Left lobe of liver (tissue), 2 donors: ENCODE measurements at places on chromosomes 1 and 21. TPM values are rescaled to one million over a fixed set of nuclear protein-coding genes. Genes with fewer than 3 reads are reported as not detected.

MMEL1 gene
- not detected for total RNA-seq

CYP4Z1 gene
- total RNA-seq, result 0.55 TPM

GJA5 gene
- 1.1 TPM for total RNA-seq

CD53 gene
- 9.3 TPM for total RNA-seq
